ENCODE measurements at places on chromosomes 11 and 22.
A peak's percentile ranks its signal among the peaks of the same experiment; 100 is the strongest.

DNA sequence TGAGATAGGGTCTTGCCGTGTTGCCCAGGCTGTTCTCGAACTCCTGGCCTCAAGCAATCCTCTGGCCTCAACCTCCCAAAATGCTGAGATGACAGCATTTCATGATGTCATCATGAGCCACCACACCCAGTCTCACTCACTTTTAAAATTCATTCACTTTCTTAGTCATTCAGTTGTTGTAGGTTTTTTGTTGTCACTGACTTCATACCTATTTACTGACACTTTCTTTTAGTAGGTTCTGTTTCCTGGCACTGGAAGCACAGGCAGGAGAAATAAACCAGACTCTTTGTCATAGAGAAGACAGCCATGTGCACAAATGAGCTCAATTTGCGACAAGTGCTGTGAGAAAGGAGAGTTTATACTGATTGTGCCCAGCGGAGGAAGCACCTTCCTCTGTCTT is 10.5 kb downstream of the ART5 start:
- no peak for DNase-seq

DNA sequence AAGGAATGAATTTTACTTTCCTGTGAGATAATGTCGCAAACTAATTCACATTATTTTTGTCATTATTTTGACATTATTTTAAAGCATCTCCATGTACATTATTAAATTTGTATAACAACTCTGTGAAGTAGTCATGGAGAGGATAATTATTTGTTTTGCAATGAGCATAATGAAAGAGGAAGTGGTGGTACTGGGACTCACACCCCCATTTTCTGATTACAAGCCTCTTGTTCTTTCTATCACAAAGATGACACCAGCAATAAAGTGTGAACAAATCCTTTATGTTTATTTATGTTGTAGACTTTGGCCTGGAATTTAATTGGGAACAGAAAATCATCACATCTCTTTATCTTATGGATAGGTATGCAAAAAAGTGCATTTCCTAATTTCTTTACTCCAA is 522.6 kb downstream of the TMEM135 start:
- no peak for DNase-seq

- no peak for DNase-seq
Measured at GRCh38 chr11:62137276-62137861, 13.6 kb downstream of the INCENP start.

- DNase-seq = no peak
Measured at GRCh38 chr11:100235085-100235484, 452.0 kb upstream of the ARHGAP42 start.

DNA sequence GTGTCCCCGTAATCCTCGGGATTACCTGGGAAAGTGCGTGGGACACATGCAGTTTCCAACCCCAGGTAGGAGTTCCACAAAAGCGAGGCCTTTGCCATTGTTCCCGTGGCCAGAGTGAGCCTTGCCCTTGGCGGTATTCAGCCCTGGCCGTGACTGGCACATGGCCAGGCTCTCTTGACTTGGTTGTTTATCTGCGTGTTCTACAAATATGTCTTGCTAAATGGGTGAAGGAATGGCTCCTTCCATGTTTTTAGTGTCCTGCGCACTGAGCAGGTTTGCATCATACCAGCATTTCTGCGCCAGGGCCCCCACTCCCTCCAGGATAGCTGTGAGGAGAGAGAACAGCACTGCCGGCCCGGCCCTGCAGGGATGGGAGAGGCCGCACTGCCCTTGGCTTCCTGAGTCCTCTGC is 20.0 kb downstream of the POLR3H start:
- DNase-seq = no peak

DNA sequence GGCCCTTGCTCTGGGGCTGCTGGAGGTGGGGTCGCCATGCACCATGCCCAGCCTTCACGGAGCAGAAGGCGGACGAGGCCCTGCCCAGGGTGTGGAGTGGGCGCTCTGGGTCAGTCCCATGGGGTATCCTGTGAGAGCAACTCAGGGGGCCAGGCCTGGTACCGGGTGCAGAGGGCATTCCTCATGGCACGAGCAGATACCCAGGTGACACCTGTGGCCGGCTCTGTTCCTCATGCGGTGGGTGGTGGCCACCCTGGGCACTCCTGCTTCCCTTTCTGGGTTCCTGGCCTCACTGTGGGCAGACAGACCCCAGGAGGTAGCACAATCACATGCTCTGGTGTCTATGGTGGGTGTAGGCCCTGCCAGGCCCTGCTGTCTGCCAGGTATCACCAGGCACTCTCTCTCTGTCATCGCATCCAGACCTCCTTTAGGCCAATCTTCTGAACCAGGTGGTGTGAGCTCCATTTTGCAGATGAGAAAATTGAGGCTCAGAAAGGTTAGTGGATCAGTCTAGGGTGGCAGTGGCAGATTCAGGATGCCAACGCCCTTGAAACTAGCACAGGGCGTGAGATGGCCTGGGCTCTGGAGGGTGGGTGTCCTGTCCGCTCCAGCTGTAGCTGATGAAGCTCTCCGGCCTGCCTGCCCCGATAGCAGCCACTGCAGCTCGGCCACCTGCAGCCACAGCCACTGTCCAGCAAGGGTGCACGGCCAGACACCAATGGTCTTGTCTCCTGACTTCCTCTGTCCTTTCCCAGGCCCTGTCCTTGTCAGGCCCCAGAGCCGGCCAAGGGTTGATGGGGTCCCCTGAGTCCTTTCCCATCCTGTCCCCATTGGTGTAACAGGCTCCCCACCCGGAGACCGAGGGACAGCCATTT is 15.1 kb downstream of the DGKZ start:
- no peak for DNase-seq

GRCh38 chr11:45860348-45860747 is 13.1 kb downstream of the CRY2 start:
- no peak for DNase-seq

GRCh38 chr11:83409476-83409875 is 123.3 kb upstream of the CCDC90B start:
- no peak for DNase-seq

DNA sequence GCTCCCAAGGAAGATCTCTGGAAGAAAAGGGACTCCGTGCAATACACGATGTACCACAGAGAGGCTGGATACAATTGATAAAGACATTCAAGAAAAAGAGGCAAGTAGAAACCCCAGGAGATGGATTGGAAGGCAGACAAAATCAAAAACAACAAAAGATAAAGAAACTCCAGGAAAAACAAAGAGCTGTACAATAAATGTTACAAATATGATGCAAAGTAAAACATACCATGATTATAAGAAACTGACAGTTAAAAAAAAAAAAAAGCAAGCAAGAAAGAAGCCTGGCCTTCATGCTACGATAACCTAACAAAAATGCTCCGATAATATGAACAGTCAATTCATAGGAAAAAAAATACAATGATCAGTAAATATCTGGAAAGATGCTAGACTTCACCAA is 10.5 kb upstream of the SIGIRR start:
- no peak for DNase-seq

- no peak for DNase-seq
Measured at GRCh38 chr11:64959498-64959897, 12.4 kb downstream of the MAJIN start.

DNA sequence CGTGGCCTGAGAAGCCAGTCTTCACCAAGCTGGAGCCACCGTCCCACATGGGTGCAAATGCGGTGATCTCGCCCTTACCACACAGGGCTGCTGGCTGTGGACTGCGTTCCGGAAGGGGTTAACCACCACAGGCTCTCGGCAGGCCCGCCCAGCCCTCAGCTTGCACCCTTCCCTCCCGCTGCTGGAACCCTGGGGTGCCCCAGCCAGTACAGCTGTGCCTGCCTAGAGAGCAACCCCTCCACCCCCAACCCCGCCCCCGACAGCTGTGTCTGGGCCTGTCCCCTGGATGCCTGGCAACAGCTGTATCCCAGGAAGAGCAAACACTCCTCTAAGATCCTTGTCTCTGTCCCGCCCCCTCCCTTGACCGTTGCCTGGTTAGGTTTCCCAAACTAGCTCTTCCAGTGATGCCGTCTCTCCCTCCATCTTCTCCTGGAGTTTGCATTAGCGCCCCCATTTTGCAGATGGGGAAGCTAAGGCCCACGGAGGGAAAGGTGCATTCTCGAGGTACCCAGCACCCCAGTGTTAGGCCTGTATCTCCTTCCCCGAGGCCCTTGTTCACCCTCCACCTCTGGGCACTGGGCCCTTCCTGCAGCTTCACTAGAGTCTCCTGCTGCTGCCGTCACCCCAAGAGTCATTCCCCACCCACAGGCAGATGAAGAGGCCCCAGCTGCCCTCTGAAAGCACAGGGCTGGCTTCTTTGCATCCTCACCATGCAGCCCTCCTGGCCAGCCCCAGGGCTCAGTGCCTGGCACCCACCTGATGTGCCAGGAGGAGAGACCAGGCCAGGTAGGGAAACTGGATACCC is 12.6 kb upstream of the COX8A start:
- peak; percentile 60 for DNase-seq

DNA sequence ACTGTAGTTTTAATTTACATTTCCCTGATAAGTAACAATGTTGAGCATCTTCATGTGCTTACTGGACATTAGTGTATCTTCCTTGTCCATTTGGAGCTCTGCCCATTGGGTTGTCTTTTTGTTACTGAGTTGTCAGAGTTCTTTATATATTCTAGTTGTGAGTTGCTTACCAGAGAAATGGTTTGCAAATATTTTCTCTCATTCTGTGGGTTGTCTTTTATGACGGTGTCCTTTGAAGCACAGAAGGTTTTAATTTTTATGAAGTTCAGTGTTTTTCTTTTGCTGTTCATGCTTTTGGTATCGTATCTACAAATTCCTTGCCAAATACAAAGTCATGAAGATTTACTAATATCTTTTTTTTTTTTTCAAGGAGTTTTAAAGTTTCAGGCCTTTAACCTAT is 42.4 kb downstream of the ZBTB44 start:
- DNase-seq = no peak

DNA sequence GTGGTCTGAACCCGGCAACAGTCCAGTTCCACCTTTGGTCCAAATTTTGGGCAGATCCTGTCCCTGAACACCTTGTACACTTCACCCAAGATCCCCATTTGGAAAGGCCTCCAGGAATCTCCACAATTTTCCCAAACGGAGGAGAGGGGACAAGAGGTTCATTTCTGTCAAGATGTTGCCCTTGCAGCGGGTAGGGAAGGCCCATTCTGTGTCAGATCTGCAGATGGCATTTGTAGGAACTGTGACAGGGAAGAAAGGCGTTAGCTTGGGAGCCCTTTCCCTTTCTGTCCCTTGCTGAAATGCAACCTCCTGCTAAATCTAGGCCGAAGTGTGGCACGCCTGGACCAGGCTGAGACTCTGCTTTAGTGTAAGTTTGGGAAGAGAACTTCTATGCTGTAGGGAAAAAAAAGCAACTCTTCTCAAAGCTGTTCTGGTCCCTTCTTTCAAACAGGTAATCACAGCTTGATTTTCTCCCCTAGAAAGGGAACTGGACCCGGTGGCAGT is 86.0 kb downstream of the SCN3B start:
- no peak for DNase-seq

DNA sequence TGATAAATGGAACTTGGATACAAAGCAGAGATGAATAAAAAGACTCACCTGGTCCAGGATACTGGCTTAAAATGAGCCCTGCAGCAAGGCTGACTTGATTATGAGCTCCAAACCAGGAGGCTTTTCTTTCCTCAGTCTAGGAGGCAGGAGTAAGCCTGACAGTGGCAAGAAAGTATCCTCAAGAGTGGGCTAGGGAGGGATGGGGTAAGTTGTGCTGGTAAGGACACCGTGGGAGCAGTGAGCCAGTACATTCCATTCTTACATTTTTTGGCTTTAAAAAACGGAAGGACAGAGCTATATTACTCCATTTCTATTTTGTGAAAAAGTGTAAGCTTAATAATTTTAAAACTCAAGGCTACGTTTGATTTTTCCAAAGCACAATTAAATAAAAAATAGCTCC is 187.1 kb upstream of the DDI1 start:
- no peak for DNase-seq

- DNase-seq = no peak
Measured at GRCh38 chr11:2204361-2205213, 33.0 kb upstream of the TH start.

GRCh38 chr11:115903179-115903578 is 399.0 kb upstream of the CADM1 start:
- DNase-seq = no peak

DNA sequence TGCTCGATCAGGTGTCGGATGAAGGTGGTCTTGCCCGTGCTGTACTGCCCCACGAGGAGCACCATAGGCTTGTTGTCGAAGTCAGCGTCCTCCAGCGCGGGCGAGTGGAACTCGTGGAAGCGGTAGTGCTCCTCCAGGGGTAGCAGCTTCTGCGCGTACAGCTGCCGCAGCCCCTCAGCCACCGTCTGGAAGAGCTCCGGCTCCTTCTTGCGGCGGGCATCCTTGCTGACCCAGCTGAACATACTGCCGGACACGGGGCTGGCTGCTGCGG is 263 bp downstream of the EHD1 start:
- no peak for DNase-seq

Measured in activated CD4-positive, alpha-beta T cell treated with anti-CD3 and anti-CD28 coated beads, Interleukin-2, Interleukin-6, amounts not matched to agents 100 ng/mL and 50 ng/mL, durations not matched to agents 16 hours and 8 hours (primary cell).